Stimulated activated CD8-positive, alpha-beta memory T cell treated with anti-CD3 and anti-CD28 coated beads, Interleukin-2, amount 100 ng/mL, for 1 hour (primary cell): ENCODE measurements at places on chromosomes 6 and 20.

DNA sequence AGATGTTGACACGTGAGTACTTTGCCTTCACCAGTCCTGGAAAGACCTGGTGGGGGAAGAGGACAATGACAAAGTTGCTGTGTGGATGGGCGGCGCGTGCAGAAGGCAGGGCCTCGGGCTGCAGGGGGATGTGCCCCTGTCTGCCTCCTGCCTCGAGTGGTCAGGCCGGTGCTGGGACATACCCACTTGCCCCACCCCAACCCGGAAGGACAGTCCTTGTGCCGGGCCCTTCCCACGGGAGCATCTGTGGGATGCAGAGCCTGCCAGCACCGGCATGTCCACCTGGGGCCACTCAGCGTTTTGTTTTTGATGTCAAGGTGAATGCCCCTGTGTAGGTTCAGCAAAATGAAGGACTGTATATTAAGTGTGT, 60.5 kb upstream of the BHLHE23 start:
- no peak for DNase-seq

DNA sequence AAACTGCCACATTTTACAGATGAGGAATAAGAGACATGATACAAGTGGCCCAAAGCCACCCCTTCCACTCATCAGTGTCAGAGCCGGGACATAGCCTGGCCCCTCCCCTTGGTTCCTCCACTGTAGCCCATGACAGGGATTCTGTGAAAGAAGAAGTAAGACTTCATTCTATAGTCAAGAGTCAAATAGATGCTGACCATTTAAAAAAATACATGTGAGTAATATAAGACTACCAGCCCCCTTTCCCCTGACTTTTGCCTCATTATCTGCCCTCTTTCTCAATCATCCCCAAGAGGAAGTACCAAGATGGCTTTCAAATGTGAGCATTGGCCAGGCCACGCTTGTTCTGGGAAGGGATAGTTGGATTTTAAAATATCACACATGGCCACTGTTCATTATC, 57.8 kb upstream of the TAB2 start:
- no peak for DNase-seq

DNA sequence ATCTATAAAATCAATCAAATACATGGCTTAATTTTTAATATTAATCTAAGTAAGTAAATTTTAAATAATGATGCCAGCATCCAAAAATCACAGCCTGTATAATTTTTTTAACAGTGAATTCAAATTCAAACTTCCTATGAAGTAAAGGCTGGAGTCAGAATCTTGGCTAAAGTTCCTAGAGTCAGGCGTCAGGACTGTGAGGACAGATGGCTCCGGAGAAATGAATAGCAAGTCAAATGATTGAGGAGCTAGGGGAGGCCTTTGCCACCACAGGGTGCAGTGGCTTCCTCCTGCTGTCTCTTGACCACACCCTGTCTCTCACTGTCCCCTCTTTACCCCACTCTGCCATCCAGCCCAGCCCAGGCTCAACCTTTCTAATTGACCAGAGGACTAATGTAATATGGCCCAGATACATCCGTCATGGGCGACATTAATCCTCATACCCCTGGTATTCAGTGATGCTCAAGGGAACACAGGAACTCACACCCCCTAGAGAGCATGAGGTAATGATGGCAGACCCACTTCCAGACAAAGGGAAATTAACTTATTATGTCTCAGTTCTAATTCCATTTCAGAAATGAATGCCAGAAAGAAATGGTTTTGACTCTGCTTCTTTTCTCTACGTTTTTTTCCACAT, 53.4 kb downstream of the OPRM1 start:
- no peak for DNase-seq

- DNase-seq, result no peak
Measured at GRCh38 chr6:129860908-129861665, at the start of gene TMEM244. Gene TMEM244 (minus strand): TSS chr6:129861315. CDS start chr6:129861188, 127 bp downstream.

DNA sequence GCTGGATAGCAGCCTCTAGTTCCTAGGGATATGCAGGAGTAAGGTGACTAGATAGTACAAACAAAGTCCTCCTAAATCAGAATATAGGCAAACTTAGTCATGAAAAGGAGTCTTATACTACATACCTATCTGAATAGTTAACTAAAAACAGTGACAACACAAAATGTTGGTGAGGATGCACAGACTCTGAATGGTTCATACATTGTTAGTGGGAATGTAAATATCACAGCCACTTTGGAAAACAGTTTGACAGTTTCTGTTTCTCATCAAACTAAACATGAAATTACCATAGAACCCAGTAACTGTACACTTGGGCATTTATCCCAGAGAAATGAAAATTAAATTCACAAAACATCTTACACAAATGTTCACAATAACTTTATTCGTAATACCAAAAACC, 17.2 kb downstream of the NFS1 start:
- DNase-seq, result no peak

DNA sequence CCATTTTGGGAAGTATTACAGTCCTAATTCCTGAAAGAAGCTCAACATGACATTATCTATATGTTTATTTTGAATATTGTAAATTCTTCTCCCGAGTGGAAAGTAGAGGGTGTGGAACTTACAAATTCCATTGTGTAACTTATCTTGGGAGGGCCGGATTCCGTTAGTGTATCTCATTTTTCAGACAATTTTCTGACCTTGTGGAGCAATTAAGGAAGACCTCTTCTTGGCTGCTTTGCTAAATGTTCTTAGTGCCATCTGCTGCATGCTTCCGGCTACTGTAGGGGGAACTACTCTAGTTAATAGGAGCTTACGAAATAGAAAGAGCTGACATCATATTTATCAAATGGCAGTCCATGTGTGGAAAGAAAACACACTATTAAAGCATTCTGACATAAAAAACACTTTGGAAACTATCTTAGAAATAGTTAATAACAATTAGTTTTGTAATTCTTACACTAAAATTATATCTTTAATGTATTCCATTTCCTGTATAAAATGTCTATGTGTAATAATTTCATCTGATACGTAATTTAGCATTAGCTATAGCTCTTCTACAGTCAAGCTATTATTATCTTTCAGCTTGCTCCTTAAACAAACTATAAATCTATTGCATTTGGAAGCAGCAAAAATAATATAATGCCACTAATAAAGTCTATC, 41.5 kb upstream of the KCNQ5 start:
- no peak for DNase-seq

DNA sequence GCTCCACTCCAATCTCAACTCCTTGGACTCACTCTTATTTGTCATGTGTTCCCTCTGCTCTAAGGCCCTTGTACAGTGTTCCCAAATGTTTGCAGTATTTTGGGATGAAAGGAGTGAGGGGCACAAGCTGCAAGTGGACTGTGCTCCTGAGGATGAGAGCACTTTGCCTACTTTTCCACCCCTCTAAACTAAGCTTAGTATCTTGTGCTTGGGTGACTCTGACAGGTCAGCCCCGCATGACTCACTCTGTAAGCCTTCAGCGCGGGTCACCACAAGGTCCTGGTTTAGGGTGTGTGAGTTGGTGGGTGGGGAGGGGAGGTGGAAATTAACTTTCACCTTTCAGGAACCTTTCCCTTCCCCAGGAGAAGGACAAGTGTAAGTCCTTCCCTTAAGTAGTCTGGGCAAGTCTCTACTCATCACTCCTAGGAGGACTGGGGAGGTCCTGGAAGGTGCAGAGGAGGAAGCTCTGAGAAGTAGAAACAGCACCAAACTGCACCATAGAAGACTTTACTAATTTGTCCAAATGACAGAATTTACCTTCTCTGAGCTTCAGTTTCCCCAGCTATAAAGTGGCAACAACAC, 68.8 kb upstream of the EPB41L1 start:
- no peak for DNase-seq

GRCh38 chr6:33627876-33628275, 6.8 kb downstream of the ITPR3 start:
- DNase-seq, result no peak
